ENCODE measurements at places on chromosomes 1 and 21.

DNA sequence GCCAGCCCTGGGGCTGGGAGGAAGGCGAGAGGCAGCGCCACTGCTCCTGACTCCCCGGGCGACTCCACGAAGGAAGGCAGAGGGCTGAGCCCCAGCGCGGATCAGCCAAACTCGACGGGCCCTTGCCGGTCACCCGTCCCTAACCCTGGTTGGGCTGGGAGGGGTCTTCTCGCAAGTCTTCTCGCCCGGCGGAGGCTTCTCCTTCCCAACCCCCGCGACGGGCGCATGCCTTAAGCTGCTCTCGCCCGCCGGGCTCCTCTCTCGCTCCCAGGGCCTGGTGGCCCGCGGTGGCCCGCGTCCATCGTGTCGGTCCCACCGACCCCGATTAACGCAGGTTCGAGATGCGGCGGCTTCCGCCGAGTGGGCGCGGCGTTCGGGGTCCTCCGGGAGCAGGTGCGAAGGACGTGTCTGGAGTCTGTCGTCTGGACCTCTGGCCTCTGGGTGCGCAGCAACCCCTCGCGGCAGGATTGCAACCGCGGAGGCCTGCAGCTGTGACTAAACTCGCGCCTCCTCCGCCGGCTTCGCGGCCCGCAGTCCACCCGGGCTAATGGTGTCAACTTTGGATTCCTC, 29.0 kb upstream of the PPM1J start:
- peak; percentile 87 for DNase-seq

GRCh38 chr1:221040101-221040500, 160.9 kb downstream of the HLX start:
- no peak for DNase-seq

- no peak for DNase-seq
Observed at GRCh38 chr1:233675893-233676292, 62.0 kb downstream of the KCNK1 start.

- DNase-seq = no peak
Observed at GRCh38 chr21:42619166-42619565, 34.3 kb upstream of the PDE9A start.

DNA sequence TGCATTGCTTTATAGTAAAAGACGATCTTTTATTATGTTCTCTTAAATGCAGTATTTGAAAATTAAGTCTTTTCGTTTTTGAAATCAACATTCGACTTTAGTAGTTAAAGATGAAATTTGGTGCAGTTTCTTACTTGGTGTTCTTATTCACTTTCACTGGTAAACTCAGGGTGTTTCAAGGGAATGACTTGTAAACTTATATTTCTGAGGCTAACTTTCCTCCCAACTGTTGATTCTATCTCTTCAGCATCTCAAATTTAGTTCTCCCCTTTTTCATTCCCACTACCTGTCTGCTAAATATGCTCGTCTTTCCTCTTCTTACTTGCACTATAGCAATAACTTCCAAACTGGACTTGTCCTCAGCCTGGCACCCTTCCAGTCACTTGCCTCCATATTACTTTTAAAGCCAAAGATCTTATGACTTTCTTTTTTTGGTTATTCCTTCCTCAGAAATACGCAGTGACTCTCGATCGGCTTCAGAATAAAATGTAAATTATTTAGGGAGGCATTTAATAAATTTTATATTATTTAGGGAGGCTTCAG, 988 bp downstream of the SLC35A3 start:
- no peak for DNase-seq

DNA sequence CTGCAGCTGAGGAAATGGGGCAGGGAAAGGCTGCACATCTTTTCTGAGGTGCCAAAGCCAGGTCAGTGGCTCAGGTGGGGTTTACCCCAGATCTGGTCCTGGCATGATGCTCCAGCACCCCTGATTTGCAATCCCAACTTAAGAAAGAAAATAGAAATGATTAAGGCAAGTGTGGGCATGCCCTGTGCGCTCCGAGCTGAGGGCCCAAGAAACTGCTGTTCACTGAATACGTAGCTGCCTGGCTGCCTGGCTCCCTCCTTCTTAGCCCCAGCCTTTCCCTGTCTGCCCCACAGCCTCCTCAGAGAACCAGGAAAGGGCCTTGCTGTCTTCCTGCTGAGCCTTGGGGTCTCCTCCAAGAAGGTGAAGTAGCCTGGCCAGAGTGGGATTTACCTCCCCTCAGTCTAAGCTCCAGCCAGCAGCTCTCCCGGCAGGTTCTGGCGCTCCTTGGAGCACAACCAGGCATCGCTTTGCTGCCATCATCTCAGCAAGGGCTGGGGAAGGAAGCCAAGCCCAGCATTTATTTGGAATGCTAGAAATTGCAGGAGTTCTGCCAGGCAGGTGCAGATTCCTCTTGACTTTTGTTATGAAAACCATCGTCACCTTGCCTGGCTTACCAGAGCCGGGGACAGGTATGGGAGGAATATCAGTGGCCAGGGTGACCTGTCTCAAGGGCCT, 51.3 kb upstream of the SELENON start:
- no peak for DNase-seq

GRCh38 chr1:115062542-115063004, 26.7 kb downstream of the TSPAN2 start:
- DNase-seq = peak; percentile 92
